Stimulated activated CD8-positive, alpha-beta memory T cell treated with anti-CD3 and anti-CD28 coated beads, Interleukin-7, amount 100 ng/mL, for 1 hour (primary cell): ENCODE measurements at places on chromosomes 11 and 22.

- no peak for DNase-seq
Measured at GRCh38 chr11:116582571-116582970, 190.2 kb downstream of the BUD13 start.

DNA sequence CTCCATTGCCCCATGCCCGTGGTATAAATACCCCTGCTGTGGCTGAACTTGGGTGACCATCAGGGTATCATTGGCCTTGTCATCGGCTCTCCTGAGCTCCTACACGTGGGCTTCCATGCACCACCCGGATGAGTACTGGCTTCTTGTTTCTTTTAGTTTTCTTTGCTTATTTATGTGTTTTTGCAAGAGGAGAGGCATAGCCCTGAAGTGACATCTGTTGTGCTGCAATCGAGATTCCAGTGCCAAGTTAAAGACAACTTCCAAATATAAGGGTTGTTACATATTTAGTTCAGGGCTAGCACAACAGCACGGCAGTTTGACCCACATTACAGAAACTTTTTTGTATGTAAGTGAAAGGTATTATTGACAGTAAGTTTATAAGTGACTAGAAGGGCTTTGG, 1087.1 kb downstream of the TBC1D22A start:
- DNase-seq: no peak

GRCh38 chr11:11035331-11035730, 177.5 kb upstream of the ZBED5 start:
- DNase-seq: no peak

- DNase-seq: no peak
Measured at GRCh38 chr11:65185171-65185570, 3.4 kb downstream of the CAPN1 start.

GRCh38 chr11:110311783-110312579, 15.6 kb upstream of the RDX start:
- DNase-seq: no peak

GRCh38 chr11:9708544-9708943, 44.7 kb downstream of the SWAP70 start:
- no peak for DNase-seq

DNA sequence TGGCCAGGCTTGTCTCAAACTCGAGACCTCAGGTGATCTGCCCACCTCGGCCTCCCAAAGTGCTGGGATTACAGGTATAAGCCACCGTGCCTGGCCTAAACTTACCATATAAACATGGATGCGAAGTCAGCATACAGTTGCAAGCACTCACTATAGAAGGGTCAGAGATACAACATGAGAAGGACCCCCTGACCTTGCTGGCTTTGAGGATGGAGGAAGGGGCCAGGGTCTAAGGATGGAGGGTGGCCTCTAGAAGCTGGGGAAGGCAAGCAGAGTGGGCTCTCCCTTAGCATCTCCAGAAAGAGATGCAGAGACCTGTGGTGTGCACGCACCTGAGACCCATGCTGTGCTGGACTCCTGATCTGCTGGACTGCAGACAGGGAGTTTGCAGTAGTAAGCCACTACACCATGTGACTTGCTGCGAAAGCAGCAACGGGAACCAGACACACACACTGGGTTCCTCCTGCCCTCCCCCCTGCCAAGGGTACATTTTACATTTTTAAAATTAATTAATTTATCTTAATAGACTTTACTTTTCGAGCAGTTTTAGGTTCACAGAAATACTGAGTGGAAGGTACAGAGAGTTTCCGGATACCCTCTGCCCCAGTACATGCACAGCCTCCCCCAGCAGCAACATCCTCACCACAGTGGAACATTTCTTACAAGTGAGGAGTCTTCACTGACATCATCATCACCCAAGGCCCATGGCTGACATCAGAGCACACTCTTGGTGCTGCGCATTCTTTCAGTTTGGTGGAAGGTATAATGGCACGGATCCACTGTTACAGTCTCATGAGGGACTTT, 170.1 kb upstream of the B3GAT1 start:
- no peak for DNase-seq

GRCh38 chr22:25940479-25940878, 198.5 kb downstream of the MYO18B start:
- no peak for DNase-seq

DNA sequence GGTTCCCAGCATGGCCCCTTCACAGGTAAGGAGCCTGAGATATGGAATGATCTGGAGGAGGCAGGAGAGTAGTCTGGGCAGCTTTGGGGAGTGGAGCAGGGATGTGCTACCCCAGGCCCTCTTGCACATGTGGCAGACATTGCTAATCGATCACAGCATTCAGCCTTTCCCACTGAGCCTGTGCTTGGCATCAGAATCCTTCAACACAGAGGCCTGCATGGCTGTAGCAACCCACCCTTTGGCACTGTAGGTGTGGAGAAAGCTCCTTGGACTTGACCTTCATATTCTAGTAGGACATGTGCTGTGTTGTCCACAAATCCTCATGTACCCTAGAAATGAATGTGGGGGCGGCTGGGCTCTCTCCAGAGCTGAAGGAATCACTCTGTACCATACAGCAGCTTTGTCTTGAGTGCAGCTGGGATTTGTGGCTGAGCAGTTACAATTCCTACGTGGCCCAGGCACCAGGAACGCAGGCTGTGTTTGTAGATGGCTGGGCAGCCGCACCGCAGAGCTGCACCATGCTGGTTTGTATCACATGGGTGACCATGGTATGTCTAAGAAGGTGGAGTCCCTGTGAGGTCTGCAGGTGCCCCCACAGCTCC, 21.8 kb upstream of the PPP6R3 start:
- DNase-seq: no peak

DNA sequence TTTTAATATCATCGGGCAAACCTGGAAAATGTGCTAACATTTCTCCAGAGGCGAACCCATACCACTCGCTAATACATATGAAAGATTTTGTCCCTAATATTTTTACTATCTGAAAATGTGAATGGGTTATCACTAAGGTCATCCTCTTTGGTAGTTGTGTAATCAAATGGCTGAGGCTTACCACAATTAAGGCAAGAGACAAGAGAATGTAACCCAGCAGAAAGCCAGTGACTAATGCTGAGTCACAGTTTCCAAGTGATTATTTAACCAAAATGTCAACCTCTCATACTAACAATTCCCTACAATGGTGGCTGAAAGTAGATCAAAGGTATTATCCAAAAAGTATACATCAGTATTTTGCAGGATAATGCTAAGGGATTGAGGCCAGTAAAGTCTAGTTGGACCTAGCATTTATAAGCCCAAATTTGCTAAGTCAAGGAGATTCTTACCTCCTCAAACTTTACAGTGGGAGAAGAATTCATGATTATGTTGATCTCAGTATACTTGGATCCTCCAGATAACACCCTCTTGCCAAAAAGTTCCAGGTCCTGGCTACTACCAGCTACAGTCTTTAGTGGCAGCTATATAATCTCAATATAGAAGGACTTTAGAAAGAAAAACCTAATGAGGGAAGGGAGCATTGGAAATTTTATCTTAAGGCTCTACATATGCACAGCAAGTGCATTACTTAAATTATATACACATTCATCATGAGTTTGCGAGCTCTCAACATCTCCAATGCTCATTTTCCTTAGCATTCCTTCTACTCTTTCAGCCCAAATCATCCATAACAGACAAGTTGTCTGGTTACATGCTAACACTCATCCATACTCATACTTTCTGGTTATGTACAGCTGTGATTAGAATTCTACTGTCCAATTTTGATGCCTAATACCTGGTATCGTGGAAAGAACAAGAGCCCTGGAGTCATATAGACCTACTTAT, 25.4 kb downstream of the SIK3 start:
- no peak for DNase-seq

GRCh38 chr11:73383249-73384124, 7.3 kb downstream of the RELT start:
- DNase-seq: no peak

- no peak for DNase-seq
Measured at GRCh38 chr11:105975128-105975527, 46.9 kb downstream of the MSANTD4 start.

- DNase-seq: no peak
Measured at GRCh38 chr11:7533199-7534041, 19.6 kb downstream of the PPFIBP2 start.

DNA sequence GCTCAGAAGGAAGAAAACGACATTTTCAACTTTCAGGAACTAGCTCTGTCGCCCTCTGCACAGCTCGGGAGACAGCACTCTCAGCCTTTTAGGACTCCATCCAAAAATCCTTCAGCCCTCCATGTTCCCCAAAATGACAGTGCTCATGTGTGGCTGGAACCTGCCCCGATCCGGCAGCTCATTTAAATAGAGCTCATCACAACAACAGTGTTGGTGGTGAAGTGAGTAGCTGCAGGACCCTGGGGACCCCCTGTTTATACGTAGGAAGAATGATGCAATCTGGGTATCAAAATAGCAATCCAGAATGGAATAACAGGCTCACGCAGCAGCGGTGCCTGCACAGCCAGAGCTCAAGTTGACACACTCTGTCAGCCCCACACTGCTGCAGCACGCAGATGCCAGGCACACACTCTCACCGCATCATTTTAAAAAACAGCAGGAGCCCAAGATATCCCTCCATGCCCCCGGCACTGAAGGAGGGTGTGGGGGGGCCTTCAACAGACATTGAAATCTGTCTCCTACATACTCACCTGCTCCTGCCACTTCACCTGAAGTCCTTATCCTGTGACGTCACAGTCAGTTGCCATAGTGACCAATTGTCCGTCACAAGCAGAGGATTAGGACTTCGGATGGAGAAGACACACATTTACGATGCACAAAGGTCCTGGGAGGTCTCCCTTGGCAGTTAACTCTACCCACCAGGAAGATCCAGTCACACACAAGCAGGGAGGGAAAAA, 24.0 kb downstream of the TRIM66 start:
- DNase-seq: no peak

DNA sequence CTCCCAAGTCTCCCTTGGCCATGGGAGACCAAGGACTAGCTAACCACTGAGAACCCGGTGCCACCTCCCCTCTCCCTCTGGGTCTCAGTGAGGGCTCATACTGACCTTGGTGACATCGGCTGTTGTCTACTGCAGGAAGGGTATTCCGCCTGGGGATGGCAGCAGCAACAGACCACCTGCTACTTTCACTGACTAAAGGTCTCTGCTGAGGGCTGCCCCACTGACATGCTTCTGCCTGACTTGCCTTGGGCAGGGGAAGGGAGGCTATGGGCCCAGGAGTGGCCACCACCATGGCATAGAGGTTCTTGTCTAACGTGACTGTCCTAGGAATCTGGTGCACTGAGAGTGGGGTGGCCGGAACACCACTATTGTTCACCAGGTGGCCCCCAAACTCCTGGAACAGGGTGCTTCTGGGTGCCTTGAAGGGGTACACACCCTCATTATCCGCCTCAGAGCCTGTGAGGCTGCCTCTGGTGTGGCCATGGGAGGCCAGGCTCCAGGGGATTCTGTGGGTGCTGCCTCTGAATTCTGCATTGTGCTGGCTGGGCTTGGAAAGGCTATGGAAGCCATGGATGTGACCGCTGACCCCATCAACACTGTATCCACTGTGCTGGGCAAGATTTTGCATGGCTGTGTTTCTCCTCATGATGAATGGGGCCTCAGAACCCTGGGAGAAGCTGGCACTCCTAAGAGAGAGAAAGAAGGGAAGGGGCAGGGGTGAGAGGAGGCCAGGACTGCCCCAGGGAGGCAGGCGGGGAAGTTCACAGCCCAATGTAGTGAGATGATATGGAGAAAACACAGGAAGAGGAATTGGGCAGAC, 38.3 kb downstream of the GAB4 start:
- DNase-seq: no peak

- no peak for DNase-seq
Measured at GRCh38 chr11:16195651-16196050, 160.7 kb downstream of the SOX6 start.

DNA sequence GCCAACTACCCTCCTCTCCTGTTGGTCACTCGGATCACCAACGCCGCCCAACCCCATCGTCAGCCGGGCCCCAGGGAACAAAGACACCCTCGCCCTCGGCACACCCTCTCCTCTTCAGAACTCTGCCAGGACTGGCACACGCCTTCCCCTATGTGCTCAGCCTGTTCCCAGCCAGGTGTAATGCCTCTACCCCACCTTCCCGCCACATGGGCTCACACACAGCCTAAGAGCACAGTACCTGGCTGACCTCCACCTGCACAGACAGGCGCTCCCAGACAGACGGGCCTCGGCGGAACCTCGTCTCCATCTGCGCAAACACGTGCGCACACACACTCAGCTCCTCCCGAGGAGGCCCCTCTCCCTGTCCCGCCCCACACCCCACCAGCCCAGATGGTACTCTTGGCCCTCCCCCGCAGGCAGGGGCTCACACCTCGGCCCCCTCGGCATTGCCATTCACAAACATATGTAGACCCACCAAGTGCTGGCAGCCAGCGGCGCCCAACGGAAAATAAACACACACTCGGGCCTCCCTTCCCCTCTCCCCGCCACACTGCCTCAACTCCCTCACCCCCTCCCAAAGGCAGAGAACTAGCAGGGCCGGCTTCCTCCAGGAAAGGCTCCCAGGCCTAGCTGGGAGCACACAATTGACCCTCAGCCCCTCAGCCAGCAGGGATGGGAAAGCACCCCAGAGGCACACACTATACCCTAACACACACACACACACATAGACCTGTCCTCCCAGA, 8.5 kb downstream of the ELFN2 start:
- no peak for DNase-seq

- DNase-seq: no peak
Measured at GRCh38 chr11:42713753-42714152, 598.0 kb upstream of the API5 start.

GRCh38 chr11:35335226-35335625, 84.1 kb downstream of the SLC1A2 start:
- DNase-seq: no peak

DNA sequence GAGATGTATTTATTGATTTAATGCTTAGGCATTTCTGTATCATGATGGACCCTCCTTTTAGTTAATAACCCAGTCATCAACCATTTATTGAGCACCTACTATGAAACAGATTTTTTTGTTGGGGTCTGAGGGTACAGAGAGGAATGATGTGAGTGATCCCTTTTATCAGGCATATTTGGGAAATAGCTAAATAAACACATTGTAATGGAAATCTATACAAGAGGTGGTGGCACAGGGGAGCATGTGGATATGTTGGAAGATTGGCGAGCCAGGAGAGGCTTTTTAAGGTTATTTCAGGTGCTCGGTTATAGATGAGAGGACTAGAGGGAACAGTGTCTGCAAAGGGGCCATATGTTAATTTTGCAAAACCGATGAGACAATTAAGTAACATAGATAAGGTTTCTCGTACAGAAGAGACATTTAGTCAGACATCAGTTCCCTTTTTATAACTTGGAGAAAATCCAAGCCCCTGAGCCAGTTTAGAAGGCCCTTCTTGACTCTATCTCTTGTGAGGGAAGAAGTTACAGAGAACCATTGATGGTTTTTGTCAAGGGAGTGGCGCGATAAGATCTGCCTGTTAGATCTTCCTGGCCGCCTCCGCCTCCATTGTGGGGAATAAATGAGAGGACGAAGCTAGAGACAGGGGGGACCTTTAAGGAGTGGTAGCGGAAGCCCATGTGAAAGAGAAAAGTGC, 2.0 kb downstream of the ATXN10 start:
- DNase-seq: no peak

DNA sequence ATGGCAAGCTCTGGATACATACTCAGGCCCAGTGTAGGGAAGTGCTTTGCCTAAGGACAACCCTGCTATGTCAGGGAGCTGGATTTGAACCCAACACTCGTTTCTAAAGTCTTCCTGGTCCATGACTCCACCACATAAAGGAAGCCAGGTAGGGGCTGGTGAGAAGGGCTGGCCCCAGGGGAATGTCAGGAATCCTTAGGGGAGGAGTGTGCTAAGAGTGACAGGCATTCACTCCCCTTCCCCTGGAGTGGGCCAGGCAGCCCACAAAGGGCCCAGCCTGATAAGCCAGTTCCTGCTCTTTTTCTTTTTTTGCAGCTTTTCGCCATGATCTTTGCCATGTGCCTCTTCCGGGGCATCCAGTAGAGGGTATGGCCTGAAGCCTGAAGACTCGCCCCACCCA, 21.9 kb downstream of the TP53I11 start:
- DNase-seq: no peak
